ENCODE measurements at places on chromosomes 1 and 21. TPM values are rescaled to one million over a fixed set of nuclear protein-coding genes. Genes with fewer than 3 reads are reported as not detected.

- no peak for DNase-seq
These were observed 3.5 kb downstream of the NIPAL3 start for GRCh38 chr1:24418898-24419628.

- DNase-seq, result no peak
These were observed 176.9 kb upstream of the FMN2 start for GRCh38 chr1:239914751-239915231.

GRCh38 chr1:172561252-172561651, 28.3 kb downstream of the SUCO start:
- DNase-seq, result no peak

- DNase-seq, result no peak
These were observed 220.4 kb downstream of the RHOU start for GRCh38 chr1:228955691-228956090.

DNA sequence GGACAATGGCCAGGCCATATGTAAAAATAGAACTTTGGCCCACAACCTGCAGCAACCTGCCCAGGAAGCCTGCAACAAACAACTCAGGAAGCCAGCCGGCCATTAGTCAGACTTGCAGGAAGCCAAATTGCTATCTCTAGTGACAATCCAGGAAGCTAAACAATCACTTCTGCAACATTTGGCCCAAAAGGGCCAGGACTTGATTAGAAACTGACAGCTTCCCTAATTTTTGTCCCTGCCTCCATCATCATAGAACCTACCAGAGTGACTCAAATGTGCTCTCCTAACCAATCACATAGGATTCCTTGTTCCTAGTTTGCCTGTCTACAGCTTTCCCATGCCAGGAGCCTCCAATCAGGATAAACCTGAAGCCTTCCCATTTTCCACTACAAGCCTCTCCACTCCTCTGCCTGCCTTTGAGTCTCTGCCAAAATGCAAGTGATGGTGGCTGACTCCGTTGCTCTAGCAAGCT, 639.3 kb downstream of the PTPRU start:
- DNase-seq, result no peak

GRCh38 chr1:183883623-183884022, 78.7 kb downstream of the RGL1 start:
- no peak for DNase-seq

- no peak for DNase-seq
These were observed 63.2 kb downstream of the RERE start for GRCh38 chr1:8754247-8754650.

DNA sequence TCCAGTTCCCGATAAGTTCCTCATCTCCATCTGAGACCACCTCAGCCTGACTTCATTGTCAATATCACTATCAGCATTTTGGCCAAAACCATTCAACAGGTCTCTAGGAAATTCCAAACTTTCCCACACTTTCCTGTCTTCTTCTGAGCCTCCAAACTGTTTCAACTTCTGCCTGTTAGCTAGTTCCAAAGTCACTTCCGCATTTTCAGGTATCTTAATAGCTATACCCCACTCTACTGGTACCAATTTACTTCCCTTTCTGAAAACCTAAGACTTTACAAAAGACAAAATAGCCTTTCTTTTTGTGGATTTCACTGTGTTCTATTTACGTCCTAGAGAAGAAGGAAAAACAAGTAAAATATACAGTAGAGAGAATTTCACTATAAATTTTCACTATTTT, 147.0 kb upstream of the FMN2 start:
- no peak for DNase-seq

DNA sequence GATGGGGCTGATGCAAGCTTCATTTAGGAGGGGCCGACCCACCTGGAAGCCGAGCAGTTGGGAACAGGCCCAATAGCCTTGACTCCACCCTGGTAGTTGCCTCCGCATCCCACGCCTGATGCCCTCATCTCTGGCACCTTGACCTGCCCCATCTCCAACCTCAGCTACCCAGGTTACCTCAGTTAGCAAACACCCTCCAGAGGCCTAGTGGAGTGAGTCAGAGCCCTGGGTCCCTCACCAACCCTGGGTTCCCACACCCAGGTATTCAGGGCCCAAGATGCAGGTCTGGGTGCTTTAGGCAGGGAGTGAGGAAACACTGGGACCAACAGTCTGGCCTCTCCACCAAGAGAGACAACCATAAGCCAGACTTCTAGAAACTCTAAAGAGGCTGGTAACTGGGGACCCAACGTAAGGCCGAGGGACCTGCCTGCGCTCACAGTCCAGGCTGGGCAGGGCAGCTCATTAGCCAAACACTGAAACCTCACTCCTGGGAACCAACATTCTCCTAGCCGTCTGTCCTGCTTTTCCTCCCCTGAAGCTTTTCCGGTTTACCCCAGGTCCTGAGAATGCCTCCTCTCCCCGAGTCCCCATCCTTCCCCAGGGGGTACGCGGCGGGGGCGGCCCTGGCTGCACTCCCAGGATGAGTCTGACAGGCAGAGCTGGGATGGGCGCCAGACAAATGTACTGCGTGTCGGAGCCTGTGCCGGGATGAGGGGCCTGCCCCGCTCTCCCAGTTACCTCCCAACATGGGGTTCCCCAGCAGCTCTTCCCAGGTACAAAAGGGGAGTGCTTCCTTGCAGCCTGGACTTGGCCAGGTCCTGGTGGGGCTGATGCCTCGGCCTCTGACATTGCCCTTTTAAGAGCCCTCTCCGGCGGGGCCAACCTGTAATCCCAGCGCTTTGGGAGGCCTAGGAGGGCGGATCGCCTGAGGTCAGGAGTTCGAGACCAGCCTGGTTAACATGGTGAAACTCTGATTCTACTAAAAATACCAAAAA, 8.9 kb upstream of the CELSR2 start:
- no peak for DNase-seq

- DNase-seq, result no peak
These were observed 28.5 kb downstream of the RASSF5 start for GRCh38 chr1:206535853-206536188.

DNA sequence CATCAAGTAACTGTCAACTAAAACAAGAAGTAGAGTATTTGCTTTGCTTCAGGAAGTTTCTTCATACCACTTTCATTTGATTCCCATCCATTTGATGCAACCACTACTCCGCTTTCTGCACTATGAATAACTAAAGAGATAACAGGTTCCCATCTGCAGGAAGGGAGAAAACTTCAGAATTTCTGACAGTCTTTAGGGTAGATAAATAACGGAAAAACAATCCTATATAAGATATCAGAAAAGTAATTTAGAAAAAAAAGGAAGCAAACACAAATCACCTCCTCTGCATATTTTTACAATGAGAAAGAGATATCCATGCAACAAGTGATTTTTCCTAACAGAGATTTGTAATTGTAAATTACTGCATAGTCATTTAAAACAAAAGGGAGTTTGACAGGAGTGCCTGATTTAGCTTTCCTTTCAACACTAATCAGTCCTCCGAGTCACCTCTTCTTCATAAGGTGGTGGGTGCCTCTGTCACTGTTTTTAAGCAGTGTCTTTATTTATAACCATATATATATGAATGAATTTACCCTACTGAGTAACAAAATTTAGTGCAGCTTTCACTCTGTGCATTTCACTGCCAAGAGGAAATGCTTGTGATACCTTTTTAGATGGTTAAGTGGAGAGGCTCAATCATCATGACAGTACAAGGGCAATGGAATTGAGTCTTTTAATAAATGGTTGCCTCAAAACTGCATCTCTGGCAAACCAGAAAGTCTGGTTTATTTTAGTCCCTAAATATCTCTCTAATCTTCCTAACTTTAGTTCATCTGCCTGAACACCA, 1920.4 kb downstream of the MRPL39 start:
- DNase-seq, result no peak

- DNase-seq, result no peak
These were observed 32.7 kb downstream of the BMP8A start for GRCh38 chr1:39524171-39524570.

- no peak for DNase-seq
These were observed 274.8 kb upstream of the AJAP1 start for GRCh38 chr1:4379451-4380175.

DNA sequence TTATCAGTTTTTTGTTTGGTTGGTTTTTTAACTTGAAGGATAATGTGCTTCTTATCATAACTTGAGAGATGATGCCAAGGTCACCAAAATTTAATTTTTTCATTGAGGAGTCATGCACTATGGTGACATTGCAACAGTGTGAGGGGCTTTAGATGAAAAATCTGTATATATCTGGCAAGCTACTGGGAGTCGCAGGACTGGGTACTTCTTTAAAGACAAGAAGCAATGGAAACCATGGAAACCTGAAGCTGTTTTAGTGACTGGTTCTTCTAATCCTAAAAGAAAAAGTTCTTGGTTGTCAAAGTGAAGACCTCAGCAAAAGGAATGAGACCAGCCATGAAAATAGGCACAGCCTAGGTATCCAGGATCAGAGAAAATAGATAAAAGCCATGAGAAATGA, 31.1 kb downstream of the ZC3H11B start:
- DNase-seq, result no peak

- DNase-seq, result no peak
These were observed 93.1 kb downstream of the RGL1 start for GRCh38 chr1:183898001-183898396.

GRCh38 chr1:70211541-70211940, 6.2 kb upstream of the LRRC40 start:
- DNase-seq, result no peak

DNA sequence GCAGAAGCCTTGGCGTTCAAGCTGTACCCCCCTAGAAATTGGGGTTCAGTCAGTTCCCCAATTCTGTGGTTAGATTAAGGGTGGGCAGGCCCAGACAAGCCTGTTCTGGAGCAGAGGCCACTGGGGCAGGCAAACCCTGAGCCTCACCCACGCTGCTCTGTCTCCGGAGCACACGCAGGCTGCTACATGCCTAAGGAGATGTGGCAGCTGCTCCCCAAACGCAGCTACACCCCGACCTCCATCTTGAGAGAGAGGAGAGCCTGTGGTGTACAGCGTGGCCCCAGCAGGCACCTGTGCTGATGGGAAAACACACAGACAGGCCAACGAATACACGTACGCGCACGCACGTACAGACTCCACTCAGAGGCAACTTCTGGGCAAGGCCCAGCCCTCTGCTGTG, 33.9 kb upstream of the GRHL3 start:
- no peak for DNase-seq

DNA sequence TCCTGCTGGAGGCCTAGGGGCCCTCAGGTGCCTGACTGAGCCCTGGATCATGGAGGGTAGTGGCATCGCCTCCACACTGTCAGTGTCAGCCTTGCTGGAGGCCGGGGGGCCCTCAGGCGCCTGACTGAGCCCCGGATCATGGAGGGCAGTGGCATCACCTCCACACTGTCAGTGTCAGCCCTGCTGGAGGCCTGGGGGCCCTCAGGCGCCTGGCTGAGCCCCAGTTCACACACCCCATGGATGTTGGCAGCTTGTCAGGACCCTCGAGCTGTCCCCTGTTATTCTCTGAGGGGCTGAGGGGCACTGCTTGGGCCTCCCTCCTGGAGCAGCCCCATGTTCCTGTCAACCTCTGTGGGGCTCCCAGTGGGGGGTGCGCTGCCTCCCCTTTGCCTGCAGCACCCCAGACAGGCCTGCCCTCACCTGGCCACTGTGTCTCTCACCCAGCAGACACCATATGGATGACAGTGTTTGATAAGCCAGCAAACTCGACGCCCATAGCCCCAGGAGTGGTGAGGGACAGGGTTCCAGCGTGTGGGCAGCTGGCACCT, 197.6 kb downstream of the LIPI start:
- DNase-seq, result no peak

- no peak for DNase-seq
These were observed 60.9 kb downstream of the LHX4 start for GRCh38 chr1:180291004-180291403.

- no peak for DNase-seq
These were observed 35.5 kb downstream of the SH3GLB1 start for GRCh38 chr1:86739648-86740509.

- no peak for DNase-seq
These were observed 1.8 kb downstream of the OBSCN start for GRCh38 chr1:228209657-228210056.

DNA sequence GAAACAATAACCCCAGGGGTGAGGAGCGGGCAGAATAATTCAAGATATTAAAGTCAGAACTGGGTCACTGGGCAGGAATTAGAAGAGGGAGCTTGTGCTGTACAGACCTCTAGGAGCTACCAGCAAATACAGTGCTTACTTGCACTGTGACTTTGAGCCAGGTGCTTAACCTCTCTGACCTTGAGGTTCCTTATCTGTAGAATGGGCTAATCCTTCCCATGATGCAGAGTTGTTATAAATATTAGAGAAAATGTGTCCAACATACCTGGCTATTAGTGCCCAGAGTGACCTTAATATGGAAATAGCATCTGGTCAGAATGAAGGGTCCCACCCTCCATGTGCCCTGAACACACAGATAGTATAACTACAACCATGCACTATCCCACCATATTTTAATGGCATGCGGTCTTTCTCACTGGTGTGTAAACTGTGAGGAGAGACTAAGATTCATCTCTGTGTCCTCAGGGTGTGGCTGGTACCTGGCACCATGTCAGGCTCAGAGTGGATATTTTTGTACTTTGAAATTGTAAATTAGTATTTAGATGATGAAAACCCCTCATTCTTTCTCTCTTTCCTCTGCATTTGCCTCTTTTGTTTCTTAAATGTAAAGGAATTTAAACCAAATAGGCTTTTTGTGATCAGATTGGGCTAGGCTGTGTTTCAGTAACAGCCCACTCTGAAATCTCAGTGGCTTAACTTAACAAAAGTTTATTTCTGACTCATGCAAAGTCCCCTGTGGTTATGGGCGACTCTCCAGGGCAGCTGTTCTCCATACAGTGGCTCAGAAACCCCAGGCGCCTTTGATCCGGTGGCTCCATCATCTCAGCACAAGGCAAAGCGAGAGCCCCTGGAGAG, 60.0 kb upstream of the ROR1 start:
- no peak for DNase-seq

DNA sequence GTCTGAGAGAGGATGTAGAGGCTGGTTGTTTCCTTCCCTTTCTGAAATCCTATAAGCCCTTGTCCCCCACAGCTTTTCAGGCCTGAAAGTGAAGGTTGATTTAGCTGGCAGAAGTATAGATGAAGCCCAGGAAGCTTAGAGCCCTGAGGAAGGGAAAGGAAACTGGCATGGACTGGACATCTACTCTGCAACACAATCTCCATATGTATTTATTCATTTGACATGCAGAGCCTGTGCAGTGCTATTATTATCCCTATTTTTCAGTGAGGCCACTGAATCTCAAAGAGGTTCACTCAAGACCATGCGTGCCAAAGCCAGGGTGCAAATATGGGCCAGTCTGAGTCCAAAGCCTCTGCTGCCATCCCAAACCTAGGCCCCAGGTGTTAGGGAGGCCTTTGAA, 78.5 kb upstream of the KCND3 start:
- DNase-seq, result no peak

GRCh38 chr1:156203331-156203730, 9.4 kb downstream of the SLC25A44 start:
- DNase-seq, result no peak

- no peak for DNase-seq
These were observed 61.9 kb downstream of the ERG start for GRCh38 chr21:38436341-38436740.

- no peak for DNase-seq
These were observed 1.4 kb downstream of the PLA2G5 start for GRCh38 chr1:20071416-20071815.

GCSAML gene
- 0.61 TPM for polyA plus RNA-seq

TCHHL1 gene
- polyA plus RNA-seq, result not detected

LUZP1 gene
- polyA plus RNA-seq, result 38.0 TPM

CNIH3 gene
- polyA plus RNA-seq, result 9.6 TPM

CA6 gene
- 0.12 TPM for polyA plus RNA-seq

TENT5C gene
- polyA plus RNA-seq, result 3.0 TPM

PLA2G2C gene
- 0.26 TPM for polyA plus RNA-seq

LRRC53 gene
- polyA plus RNA-seq, result not detected

IFI44L gene
- 8.0 TPM for polyA plus RNA-seq

UTS2 gene
- polyA plus RNA-seq, result 0.24 TPM

AADACL4 gene
- polyA plus RNA-seq, result 1.2 TPM

GSTM3 gene
- polyA plus RNA-seq, result 251 TPM

Measured in left renal pelvis (tissue), 4 donors.